Osteoblast (primary cell): ENCODE measurements at places on chromosomes 6 and 20. TPM values are rescaled to one million over a fixed set of nuclear protein-coding genes. Genes with fewer than 3 reads are reported as not detected.

The CEP250 gene
- 23.3 and 23.5 TPM in 2 replicates for total RNA-seq

The KCNK15 gene
- total RNA-seq: 81.3 and 121 TPM in 2 replicates

The ZNF322 gene
- total RNA-seq: 21.7 and 22.7 TPM in 2 replicates

The MYLK2 gene
- under 0.01 and 0.36 TPM in 2 replicates for total RNA-seq

The ADGRG6 gene
- total RNA-seq: under 0.01 and 0.36 TPM in 2 replicates

The GPR6 gene
- total RNA-seq: not detected in 2 replicates

The GSTA1 gene
- not detected in 2 replicates for total RNA-seq

GRCh38 chr6:170203212-170203611 lies 87.7 kb downstream of the DLL1 start:
- no peaks in the 10 kb centered on the region for H3K27me3 ChIP-seq
- no peak overlapping the region for H3K4me3 ChIP-seq
- no peaks in the 10 kb centered on the region for H3K4me1 ChIP-seq
- no peak overlapping the region for H3K27ac ChIP-seq
- no peaks in the 10 kb centered on the region for H3K36me3 ChIP-seq

DNA sequence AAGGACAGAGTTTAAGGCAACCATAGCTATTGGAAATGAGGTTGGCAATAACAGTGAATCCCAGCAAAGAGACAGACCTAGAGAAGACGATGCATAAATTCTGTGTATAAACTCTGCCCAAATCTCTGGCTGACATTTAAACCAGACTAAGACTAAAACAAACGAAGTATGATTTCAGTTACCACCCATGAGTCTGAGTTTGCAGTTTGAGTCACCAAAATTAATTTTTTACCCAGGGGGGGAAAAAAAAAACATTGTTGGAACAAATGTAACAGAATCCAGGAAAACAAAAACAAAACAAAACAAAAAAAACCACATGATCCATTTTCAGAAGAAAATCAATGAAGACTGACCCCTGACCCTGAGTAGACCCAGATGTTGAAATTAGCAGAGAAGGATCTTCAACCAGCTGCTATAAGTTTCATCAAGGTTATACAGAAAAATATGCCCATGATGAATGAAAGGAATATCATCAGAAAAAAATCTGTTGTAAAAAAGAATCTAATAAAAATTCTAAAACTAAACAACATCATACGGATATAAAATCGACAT lies 190.8 kb downstream of the GMDS start:
- no peaks in the 10 kb centered on the region for H3K36me3 ChIP-seq
- H3K4me1 ChIP-seq: no peaks in the 10 kb centered on the region
- no peaks in the 10 kb centered on the region for H3K27me3 ChIP-seq
- H3K27ac ChIP-seq: no peak overlapping the region
- no peak overlapping the region for H3K4me3 ChIP-seq

DNA sequence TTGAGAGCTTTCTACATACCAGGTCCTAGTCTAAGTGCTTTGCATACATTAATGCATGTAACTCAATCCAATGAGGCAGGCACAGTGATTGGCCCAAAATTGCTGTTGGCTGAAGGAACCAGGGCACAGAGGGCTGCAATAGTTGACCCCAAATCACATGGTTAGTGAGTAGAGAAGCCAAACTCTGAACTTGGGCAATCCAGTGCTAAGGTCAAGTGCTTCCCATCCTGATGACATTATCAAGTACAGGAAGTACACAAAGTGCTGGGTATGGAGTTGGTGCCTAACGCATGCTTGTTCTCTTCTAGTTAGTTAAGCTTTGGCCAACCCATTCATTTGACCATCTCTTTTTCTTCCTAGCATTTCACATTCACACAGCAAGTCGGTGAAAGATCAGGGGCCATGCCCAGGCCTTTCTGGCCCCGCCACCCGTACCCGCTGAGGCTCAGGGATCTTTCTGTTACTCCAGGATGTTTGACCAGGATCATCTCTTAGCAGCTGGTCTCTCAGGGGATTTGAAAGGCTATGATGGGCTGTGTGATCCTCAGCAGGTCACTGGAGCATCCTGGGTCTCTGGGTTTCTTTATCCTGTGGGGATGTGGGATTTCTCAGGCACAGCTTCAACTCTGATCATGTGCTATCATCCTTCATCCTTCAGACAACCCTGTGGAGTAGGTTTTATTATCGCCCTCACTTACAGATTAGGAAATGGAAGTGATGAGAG lies 7.0 kb downstream of the KCNB1 start:
- H3K36me3 ChIP-seq: no peaks in the 10 kb centered on the region
- H3K4me3 ChIP-seq: no peak overlapping the region
- DNase-seq: no peak
- peaks cover 49% of the 10 kb centered on the region for H3K27me3 ChIP-seq

- no peak overlapping the region for H3K4me3 ChIP-seq
- no peaks in the 10 kb centered on the region for H3K36me3 ChIP-seq
- H3K4me1 ChIP-seq: no peaks in the 10 kb centered on the region
These were observed 10.5 kb upstream of the SLC22A2 start for GRCh38 chr6:160269023-160269521.

GRCh38 chr6:70413992-70414494 lies 735 bp downstream of the FAM135A start:
- H3K27me3 ChIP-seq: no peaks in the 10 kb centered on the region
- peaks cover 14% of the 10 kb centered on the region for H3K4me1 ChIP-seq

GRCh38 chr6:68941345-68941744 lies 306.3 kb downstream of the ADGRB3 start:
- H3K27me3 ChIP-seq: no peaks in the 10 kb centered on the region
- no peak overlapping the region for H3K27ac ChIP-seq
- no peaks in the 10 kb centered on the region for H3K36me3 ChIP-seq
- no peak for DNase-seq

- DNase-seq: no peak
- H3K36me3 ChIP-seq: no peaks in the 10 kb centered on the region
- no peak overlapping the region for H3K27ac ChIP-seq
- no peaks in the 10 kb centered on the region for H3K27me3 ChIP-seq
- no peaks in the 10 kb centered on the region for H3K4me1 ChIP-seq
These were observed 602.0 kb upstream of the CDH4 start for GRCh38 chr20:60650087-60650486.

DNA sequence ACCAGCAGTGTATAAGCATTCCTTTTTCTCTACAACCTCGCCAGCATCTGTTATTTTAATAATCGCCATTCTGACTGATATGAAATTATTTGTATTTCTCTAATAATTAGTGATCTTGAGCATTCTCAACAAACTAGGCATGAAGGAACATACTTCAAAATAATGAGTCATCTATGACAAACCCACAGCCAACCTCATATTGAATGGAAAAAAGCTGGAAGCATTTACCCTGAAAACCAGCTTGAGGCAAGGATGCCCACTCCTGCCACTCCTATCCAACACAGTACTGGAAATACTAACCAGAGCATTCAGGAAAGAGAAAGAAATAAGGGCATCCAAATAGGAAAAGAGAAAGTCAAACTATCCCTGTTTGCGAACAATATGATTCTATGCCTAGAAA lies 390.6 kb upstream of the ID4 start:
- H3K4me1 ChIP-seq: no peaks in the 10 kb centered on the region
- DNase-seq: no peak
- no peaks in the 10 kb centered on the region for H3K27me3 ChIP-seq
- no peaks in the 10 kb centered on the region for H3K36me3 ChIP-seq

DNA sequence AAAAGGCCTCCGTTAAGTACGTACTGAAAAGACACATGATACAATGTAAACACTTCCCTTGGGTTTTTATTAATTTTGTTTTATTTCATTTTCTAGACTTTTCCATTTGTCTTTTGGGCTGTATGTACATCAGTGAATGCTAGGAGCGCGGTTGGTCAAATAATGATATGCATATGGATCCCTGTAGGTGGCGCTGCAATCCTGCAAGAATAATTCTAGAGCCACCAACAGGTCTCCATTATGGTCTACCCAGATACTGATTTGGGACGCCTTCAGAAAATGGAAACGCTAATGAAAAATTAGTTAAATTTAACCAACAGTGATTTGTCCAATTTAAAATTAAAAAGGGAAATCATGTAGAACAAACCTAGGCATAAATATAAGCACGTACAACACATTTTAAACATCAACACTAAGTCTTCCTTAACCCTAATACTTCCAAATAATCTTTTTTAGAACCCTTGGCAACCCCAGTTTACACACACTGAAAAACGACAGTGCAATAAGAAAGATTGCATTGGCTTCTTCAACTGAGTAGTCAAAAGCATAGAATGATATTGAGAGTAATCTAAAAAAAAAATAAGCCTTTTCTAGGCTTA lies 433.5 kb downstream of the RFPL4B start:
- peak; percentile 80 for DNase-seq
- H3K27ac ChIP-seq: peak overlapping the region; percentile 37
- H3K4me3 ChIP-seq: no peak overlapping the region
- no peaks in the 10 kb centered on the region for H3K36me3 ChIP-seq

DNA sequence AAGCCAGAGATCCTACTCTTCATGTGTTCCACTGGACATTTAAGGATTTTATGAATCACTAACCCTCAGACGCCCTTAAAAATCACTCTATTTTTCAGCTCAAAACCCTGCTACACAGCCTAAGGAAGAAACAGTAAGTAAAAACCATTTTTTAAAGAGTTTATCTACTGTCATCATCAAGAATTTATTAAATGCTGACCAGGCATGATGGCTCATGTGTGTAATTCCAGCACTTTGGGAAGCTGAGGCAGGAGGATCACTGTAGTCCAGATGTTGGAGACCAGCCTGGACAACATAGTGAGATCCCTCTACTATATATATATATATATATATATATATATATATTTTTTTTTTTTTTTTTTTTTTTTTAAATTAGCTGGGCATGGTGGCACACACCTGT lies 124.2 kb upstream of the ID4 start:
- no peaks in the 10 kb centered on the region for H3K27me3 ChIP-seq
- H3K36me3 ChIP-seq: no peaks in the 10 kb centered on the region
- H3K4me3 ChIP-seq: no peak overlapping the region
- H3K4me1 ChIP-seq: no peaks in the 10 kb centered on the region
- H3K27ac ChIP-seq: no peak overlapping the region

GRCh38 chr6:151275566-151275965 lies 35.8 kb downstream of the AKAP12 start:
- H3K36me3 ChIP-seq: no peaks in the 10 kb centered on the region
- H3K4me3 ChIP-seq: no peak overlapping the region
- no peak for DNase-seq
- no peaks in the 10 kb centered on the region for H3K27me3 ChIP-seq

DNA sequence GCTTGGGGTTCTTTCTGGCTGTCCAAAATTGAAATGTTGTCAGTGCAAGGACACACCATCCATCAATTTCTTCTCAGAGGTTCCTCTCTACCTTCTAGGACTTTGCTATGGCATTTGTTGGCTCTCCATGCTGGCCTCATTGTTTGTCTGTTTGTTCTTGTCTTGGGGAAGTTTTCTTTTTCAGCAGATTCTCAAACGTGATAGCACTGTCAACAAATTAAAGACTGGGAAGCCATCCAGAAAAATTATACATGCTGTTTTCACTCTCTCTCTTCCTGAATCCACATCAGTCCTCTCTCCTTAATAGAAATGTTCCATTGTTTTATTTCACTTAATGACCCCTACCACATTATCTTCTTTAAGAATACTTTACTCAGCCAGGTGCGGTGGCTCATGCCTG lies 130.4 kb downstream of the PCSK2 start:
- no peak overlapping the region for H3K27ac ChIP-seq
- H3K4me3 ChIP-seq: no peak overlapping the region

GRCh38 chr6:154506582-154506981 lies 3.9 kb downstream of the CNKSR3 start:
- H3K4me1 ChIP-seq: peaks cover 11% of the 10 kb centered on the region
- H3K4me3 ChIP-seq: no peak overlapping the region
- no peaks in the 10 kb centered on the region for H3K36me3 ChIP-seq
- no peaks in the 10 kb centered on the region for H3K27me3 ChIP-seq
- DNase-seq: peak; percentile 25
- no peak overlapping the region for H3K27ac ChIP-seq

GRCh38 chr6:30847421-30847970 lies 36.8 kb upstream of the DDR1 start:
- H3K4me1 ChIP-seq: peaks cover 15% of the 10 kb centered on the region
- H3K4me3 ChIP-seq: no peak overlapping the region
- peak; percentile 31 for DNase-seq
- no peaks in the 10 kb centered on the region for H3K36me3 ChIP-seq
- H3K27me3 ChIP-seq: no peaks in the 10 kb centered on the region

DNA sequence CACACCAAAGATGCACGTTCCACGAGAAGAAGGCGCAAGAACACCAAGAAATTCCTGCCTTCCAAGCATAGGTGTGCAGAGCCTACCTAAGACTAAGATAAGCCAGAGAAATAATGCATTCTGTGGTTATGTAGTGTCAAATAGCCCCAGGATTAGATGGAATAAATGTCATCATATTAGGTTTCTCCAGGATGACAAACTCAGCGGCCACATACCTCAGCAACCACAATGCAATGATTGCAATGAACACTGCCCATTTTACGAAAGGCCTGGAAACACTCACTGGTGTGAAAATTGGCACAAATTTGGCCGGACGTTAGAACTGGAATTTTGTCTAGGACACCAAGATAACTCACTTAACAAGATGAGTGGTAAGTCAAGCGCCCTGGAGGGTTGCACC lies 129.7 kb downstream of the SLC22A3 start:
- no peak for DNase-seq
- H3K4me1 ChIP-seq: no peaks in the 10 kb centered on the region
- no peak overlapping the region for H3K27ac ChIP-seq
- no peaks in the 10 kb centered on the region for H3K36me3 ChIP-seq
- H3K27me3 ChIP-seq: no peaks in the 10 kb centered on the region
- no peak overlapping the region for H3K4me3 ChIP-seq

GRCh38 chr6:136404627-136405419 lies 115.2 kb upstream of the BCLAF1 start:
- no peak for DNase-seq
- no peaks in the 10 kb centered on the region for H3K36me3 ChIP-seq

GRCh38 chr6:127971945-127972391 lies 71.1 kb upstream of the THEMIS start:
- H3K27ac ChIP-seq: peak overlapping the region; percentile 67
- H3K27me3 ChIP-seq: no peaks in the 10 kb centered on the region
- peaks cover 20% of the 10 kb centered on the region for H3K36me3 ChIP-seq

- DNase-seq: no peak
- H3K4me3 ChIP-seq: no peak overlapping the region
- no peaks in the 10 kb centered on the region for H3K27me3 ChIP-seq
These were observed 46.3 kb downstream of the MCM8 start for GRCh38 chr20:5996765-5997164.

DNA sequence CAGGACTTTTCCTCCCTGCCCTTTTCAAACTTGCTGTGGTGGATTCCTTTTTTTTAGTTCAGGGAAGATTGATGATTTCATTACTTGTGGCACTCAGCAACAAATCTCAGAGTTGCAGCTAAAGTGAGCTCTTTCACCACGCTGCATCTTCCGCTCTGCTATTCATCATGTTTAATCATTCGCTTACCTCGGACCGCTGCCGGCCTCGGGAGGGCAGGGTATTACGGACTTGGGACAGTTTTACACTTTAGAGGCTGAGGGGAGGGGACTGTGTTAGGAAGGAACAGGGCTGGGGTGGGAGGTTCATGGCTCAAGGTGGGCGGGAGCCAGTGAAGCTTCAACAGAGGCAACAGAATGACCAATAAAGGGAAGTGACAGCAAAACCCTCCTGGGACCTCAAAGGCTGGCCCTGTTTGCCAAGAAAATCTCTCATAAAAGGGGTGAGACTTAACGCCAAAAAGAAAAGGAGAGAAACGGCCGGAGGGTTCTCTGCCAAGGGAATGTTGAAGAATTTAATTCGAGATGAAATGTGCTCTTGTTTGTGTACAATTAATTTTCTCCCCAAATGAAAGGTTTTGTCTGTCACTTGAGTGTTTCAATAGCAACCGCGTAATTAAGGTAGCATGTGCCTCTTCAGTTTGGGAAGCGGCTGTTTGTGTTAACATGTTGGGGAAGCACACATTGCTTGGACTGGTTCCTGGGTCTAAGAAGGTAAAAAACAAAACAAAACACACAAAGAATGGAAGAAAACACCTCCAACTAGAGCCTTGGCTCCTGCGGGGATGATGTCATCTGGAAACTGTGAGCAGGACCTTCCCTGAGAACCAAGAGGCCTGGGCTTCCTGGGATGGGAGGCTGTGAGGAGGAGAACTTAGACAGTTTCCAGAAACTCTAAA lies 72.5 kb upstream of the SULF2 start:
- H3K4me1 ChIP-seq: peaks cover 5% of the 10 kb centered on the region
- DNase-seq: peak; percentile 73
- no peaks in the 10 kb centered on the region for H3K36me3 ChIP-seq
- H3K27me3 ChIP-seq: peaks cover 15% of the 10 kb centered on the region
